C1 segment of cervical spinal cord (tissue), 14 donors: ENCODE measurements at places on chromosomes 6 and 20.

GRCh38 chr6:114170372-114170771 lies 172.5 kb downstream of the HS3ST5 start:
- DNase-seq: no peak

DNA sequence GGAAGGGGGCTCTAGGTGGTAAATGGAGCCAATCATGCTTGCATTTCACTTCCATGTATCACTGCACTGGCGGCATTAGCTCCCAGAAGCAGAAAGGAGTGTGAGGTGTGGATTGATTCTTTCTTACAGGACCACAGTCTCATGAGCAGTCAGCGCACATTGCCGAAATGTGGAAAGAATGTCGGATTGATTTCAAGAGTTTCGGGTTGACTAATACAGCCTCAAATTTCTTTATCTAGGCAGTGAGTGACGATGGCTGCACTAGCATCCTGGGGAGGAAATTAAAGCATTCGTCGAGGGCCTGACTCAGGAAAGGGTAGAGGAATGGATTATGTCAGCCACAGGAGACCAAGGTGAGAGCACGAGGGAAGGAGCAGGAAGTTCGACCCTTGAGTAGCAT lies 222.8 kb upstream of the CDYL start:
- DNase-seq: no peak

- no peak for DNase-seq
These were observed 63.0 kb upstream of the NCOA3 start for GRCh38 chr20:47438464-47439381.

GRCh38 chr6:1403851-1404712 lies 14.7 kb downstream of the FOXF2 start:
- no peak for DNase-seq

- DNase-seq: no peak
These were observed 83.9 kb downstream of the SAMD3 start for GRCh38 chr6:130138909-130139242.

- no peak for DNase-seq
These were observed 43.4 kb upstream of the CDYL start for GRCh38 chr6:4732691-4733315.
